ENCODE measurements at places on chromosomes 6 and 20.

DNA sequence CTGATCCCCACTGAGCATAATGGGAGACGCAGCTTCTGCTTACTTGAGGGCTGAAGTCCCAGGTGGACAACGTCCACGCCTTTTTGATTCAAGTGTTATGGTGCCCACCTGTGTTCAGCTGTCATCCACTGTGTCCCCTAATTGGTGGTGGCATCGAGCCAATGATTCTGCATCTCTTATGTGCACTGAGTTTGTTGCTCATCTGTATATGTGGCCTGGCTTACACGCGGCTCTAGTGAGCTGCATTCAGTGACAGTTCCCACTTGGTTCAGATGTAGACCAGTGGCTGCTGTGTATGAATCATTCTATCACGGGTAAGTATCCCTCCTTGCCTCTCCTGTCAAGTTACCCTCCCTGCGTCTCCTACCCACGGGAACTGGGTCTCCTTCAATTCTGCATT, 131.2 kb upstream of the CLDN20 start:
- no peak for DNase-seq

- peak; percentile 86 for DNase-seq
These were observed 1.1 kb downstream of the TCP11 start for GRCh38 chr6:35139924-35140638.

DNA sequence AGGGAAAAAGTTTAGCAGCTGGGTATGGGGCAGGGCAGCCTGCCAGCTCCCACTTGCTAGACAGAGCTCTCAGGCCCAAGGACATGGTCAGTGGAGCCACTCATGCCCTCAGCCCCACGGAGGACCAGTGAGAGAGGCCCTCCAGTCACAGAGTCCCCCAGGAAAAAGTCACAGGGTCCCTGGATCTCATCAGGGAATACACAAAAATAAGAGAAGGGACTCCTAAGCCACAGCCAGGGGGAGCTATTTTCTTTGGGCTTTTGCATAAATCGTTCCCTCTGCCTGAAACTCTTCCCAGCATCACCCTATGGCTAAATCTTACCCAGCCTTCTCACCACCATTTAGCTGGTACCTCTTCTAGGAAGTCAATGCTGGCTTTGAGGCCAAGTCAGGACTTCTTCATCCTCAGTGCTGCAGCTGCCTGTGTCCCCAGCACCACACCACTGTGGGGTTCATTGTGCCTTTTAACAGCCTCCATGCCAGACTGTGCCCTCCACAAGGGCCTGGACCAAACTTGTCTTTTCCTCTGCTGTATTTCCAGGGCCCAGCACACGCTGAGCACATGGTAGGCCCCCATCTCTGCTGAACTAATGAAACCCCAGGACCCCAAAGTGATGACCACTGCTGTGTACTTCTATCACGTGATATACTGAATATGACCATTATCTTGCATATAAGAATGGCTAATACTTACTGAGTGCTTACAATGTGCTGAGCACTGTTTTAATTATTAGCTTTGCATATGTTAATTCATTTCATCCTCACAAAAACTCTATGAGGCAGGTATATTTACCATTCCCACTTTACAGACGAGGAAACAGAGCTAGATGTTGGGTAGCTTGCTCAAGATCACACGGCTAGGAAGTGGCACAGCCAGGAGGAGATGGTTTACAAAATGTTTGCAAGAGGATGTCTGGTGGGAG, 2.0 kb downstream of the ZNF335 start:
- peak; percentile 91 for DNase-seq

DNA sequence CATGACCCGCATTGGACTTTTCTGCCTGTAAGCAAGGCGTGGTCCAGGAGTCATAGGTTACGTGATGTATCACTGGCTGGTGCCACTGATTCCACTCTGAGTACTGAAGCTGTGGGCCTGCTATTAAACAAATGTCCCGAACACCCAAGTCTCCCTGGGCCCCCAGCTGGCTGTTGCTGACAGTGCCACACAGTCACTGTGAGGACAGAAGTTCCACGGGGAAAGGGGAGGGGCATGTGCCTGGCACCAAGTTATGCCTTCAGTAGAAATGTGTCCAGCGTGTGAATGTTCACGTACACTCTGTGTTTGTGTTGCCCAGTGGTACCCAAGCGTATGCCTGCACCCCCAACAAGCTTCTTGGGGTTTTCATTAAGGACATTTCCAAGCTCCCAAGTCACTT, 171.4 kb upstream of the QKI start:
- DNase-seq: no peak

DNA sequence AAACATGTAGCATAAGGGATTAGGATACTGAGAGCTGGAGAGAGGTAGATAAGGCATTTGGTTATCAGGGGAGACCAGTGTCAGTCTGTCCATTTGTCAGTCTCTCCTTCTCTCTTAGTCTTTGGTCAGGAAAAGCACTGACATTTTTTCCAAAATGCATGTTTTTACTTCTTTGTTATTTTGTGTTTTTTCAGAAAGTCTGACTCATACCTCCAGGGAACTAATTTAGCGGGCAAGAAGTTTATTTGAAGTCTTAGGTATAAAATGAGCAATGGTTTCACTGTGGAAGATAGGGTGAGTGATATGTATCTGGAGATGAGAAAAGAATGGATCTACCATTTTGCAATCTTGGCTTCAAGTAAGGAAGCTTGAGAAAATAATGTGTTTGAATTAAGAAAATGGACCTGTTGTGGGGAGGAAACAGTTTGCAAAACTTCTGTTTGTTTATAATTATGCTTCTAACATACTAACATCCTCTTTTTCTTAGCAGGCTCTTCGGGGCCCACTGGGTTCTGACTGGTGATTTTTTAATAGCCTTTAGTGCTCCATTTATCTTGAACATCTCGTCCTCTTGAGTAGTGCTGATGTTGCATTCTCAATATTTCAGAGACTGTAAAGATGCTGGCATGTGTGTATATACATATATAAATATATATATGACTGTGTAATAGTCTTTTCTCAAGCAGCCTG, 66.9 kb upstream of the FABP7 start:
- no peak for DNase-seq

DNA sequence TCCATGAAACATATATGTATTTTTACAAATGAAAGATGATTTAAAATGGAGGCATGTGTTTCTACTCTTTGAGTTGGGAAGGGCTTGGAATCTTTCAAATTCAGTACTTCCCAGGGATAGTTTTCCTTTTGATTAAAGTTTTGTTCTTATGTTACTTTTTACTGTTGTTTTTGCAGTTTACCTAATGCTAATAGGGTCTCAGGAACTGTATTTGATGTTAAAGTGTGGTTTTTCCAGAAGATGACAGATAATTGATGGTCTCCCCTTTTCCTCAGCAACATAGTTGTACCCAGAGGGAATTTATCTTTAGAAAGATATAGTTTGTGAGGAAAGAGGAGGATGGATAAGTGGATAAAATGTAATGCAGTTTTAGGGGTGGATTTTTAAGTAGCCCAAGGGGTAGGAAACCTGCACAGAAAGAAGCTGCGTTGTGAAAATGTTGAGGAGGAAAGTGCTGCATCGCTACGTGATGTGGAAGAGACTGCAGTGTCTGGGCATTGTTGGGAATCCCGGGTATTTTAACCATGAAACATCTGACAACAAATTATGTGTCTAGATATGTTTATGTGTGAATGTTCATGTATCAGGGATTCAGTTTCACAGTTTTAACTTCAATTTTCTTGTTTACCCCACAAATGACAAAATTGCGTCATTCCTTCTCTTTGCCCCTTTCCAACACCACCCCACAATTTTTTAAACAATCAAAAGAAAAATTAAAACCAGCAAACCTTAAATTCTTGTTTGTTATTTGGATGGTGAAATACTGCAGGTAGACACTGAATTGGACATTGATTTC, 42.3 kb downstream of the GNAS start:
- peak; percentile 89 for DNase-seq

DNA sequence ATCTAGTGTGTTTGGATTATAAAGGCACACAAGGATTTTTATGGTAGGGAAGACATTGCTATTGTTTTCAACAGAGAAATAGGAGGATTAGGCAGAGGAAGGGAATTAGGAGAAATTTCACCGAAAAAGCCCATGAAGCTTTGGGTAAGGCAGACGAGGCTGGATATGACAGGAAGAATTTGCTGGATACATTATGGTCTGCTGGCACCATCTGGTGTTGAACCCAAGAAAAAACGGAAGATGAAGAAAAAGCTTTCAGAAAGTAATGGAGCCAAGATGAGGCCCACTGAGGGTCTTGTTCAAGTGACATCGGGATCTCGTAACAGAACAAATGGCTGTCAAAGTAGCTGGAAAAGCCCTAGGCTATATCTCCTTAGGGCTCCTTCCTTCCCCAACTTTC, 56.5 kb downstream of the OR2J2 start:
- DNase-seq: no peak

DNA sequence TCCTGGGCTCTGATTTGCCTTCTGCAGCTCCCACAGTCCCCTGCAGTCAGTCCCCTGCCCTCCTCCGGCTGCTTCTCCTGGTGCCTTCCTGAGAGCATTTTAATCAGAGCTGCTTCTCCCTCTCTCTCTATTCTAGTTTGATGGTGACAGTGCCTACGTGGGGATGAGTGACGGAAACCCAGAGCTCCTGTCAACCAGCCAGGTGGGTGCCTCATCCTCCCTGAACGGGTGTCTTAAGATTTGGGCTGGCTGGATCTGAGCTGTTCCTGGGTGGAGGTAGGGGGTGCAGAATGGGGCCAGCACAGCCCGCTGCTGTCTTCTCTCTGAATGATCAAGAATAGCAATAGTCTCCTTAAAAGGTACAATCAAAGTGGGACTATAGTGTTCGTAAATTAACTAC, 58.6 kb downstream of the TOX2 start:
- no peak for DNase-seq

DNA sequence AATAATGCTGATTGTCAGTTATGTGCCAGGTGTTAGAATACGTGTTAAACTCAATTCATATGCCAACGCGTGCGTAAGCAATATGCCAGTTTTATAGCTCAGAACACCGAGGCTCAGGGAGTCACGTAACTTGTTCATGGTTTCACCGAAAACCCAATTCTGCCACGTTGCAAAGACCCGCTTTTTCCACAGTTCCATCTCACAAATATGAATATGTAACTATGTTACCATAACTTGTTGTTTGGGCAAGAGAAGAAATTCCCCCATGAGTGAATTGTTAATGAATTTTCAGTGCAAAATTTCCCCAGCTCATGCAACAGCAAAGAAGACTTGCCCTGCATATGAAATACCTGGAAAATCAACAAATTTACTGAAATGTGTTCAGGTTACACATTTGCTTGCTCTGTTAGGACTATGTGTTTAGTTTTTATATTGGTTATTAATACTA, 30.1 kb downstream of the SF3B5 start:
- peak; percentile 55 for DNase-seq

GRCh38 chr20:23156842-23157423, 70.8 kb upstream of the CD93 start:
- DNase-seq: no peak

DNA sequence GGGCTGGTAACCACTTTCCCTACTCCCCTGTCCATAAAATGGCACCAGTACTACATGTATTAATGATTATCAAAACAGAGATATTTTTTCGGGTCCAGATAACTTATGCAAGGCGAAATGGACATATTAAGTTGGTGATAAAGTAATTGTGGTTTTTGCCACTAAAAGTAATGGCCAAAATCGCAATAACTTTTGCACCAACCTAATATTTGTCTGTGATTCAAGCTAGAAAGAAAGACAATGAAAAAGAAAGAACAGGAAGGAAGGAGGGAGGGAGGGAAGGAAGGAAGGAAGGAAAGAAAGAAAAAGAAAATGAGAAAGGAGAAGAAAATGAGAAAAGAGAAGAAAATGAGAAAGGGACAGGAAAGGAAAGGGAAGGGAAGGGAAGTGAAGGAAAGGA, 922.9 kb downstream of the TBC1D32 start:
- no peak for DNase-seq

- no peak for DNase-seq
These were observed 45.1 kb upstream of the TBX18 start for GRCh38 chr6:84809455-84809854.

- no peak for DNase-seq
These were observed 243.0 kb downstream of the BMP2 start for GRCh38 chr20:7010527-7010926.

DNA sequence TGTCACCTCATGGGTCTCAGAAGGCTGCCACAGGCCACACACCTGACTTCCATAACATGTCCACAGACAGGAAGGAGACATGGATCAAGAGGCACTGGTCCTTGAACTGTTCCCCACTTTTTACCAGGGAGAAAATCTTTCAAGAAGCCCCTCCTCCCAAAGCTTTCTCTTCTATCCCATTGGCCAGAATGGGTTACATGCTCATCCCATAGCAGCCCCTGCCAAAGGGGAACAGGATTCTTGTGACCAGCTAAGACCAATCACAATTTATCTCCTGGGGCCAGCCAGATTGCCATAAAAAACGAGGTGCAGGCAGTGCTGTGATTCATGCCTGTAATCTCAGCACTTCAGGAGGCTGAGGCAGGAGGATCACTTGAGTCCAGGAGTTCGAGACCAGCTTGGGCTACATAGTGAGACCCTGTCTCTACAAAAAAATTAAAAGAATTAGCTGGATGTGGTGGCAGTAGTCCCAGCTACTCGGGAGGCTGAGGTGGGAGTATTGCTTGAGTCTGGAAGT, 59.4 kb downstream of the TMEM242 start:
- peak; percentile 25 for DNase-seq

DNA sequence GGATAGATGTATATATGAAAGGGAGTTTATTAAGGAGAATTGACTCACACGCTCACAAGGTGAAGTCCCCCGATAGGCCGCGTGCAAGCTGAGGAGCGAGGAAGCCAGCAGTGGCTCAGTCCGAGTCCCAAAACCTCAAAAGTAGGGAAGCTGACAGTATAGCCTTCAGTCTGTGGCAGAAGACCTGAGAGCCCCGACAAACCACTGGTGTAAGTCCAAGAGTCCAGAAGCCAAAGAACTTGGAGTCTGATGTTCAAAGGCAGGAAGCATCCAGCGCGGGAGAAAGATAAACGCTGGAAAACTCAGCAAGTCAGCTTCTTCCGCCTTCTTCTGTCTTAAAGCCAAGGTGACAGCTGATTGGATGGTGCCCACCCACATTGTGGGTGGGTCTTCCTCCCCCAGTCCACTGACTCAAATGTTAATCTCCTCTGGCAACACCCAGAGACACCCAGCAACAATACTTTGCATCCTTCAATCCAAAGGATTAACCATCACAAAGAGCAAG, 102.6 kb upstream of the GJE1 start:
- no peak for DNase-seq

GRCh38 chr6:235763-236360, 56.4 kb upstream of the DUSP22 start:
- DNase-seq: peak; percentile 36

DNA sequence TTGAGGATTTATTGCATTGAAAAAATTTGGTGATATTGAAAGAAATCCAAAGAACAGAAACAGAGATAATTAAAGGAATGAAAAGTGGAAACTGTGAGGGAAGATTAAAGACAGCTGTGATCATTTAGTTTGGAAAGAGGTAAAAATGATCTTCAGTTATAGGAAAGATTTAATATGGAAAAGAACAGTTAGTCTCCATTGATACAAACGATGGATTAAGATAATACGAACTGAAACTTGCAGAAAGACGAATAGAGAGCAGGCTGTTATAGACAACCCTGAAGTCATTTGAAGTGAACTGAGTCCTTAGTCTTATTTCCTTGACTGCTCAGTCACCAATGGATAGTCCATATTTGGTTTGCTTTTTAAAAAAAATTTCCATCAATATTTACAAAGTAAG, 360.0 kb downstream of the NKAIN2 start:
- no peak for DNase-seq
